ENCODE measurements at places on chromosomes 12 and 14.

DNA sequence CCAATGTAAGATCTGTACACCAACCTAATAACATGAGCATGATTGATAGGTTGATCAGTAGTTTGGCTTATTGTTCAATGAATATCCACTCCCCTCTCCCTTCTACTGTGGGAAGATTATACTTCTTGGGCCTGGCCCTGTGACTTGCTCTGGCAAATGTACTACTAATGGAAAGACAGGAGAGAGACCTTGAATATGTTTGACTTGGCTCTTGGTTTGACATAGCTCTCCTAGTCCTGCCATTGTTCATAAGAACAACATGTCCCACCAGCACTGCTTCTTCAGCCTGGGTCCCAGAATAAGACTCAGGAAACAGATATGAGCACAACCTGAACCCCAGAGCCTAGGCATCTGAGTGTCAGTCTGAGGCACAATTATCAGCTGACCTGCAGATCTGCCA, 112.8 kb upstream of the RESF1 start:
- no peak for DNase-seq

DNA sequence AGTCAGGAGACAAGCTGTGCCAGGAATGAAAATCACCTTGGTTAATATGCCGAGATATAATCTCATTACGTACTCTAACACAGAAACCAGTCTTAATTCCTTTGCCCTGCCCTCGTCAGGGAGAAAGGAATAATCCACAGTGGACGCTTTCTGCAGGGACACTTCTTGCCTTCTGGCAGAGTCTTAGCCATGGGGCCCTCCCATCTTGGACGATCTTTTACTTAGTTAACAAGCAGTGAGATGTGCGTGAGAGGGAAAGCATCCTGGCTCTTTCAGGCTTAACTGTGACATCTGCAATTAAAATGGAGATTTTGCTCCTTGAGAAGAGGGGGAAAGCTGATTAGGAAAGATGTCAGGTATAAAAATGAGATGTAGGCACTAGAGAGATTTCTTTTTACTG, 246.4 kb downstream of the TMEM132C start:
- DNase-seq: no peak

GRCh38 chr12:46373301-46374296, 1.0 kb upstream of the SLC38A2 start:
- DNase-seq: peak; percentile 67

DNA sequence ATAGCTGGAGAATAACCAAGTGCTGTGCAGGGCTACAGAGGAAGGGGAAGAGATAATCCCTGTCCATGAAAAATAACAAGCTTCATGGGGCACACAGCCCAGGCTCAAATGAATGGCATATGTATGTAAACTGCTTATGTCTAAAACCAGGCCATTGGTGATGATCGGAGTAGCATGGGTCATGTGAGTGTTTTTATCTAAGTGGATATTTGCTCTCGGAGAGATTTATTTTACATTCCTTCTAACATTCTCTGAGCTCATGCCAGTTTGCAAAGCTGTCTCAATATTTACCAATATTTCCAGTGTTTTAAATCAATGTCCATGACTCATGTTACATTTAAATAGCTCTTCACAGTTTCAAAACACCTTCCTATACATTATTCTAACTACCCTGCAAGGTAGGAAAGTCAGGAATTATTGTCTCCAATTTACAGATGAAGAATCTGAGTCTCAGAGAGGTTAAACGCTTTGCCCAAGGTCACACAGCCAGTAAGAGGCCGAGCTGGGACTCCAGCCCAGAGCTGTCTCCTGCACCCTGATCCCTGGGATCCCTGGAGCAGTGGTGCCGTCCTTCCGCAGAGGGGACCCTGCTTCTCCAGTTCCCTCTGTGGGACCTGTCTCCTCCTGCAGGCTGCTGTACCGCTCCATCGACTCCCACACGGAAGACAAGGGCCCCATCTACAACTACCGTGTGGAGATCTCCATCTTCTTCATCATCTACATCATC, 186.7 kb upstream of the FKBP4 start:
- DNase-seq: no peak

DNA sequence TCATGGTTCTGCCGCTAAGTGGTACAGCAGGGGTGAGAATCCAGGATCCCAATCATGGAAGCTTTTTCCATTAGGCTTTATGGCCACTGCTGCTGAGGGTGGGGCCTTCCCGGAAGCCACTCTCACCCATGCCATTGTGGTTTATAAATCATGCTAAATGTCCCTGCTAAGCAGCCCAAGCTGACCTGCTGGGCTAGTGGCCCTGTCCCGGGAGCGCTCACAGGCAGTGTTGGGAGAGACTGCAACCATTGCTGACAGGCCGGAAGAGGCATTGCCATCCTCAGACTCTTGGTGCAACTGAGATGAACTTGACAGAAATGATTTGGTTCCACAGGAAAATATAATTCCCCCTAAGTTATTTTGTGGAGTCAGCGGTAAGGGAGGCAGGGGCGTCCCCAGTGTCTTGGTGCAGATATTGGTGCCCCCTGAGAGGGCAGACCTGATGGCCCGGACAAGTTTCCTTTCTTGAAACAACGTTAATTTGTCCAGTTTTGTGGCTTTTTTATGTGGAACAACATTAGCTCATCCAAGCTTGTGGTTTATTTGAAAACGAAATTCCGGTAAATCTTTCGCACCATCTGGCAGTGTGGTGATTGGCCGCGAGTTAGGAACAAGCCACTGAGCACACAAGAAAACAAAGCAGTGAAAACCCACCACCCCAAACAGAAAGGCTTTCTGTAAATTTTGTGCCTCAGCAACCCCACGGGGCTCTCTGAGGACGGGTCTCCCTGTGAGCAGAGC, 82.3 kb downstream of the SSPN start:
- DNase-seq: no peak

DNA sequence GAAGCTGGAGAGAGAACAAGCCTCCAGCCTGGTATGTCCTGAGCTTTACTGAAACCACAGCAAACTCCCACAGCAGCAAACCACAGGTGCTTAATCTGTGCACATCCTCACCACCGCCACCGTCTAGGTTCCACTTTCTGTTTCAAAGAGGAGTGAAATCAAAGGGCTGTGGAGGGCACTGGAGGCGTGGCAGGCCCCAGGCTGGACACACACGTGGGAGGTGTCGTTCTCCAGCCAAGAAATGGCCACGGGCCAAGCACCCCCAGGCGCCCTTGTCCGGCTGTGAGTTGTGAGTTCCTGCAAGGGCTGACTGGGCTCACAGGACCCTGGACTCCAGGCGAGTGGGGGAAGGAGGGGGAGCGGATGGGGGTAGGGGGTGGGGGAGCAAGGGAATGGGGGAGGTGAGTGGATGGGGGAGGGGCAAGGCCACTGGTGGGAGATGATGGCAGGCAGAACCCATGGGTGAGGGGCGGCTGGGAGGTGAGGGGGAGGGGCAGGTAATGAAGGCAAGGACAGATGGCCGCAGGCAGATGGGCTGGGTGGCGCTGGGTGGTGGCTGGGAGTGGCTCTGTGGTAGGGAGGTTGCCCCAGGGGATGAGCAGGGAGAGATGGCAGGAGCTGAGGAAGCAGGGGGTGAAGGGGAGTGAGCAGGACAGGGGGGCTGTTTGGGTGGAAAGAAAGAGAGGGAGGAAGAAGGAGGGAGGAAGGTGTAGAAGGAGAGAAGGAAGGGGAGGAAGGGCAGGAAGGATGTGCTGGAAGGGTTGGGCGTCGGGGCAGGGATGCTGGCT, 86.7 kb downstream of the NCOR2 start:
- no peak for DNase-seq

GRCh38 chr12:19588951-19589350, 149.7 kb downstream of the AEBP2 start:
- no peak for DNase-seq

GRCh38 chr12:131688131-131688844, 22.6 kb upstream of the SFSWAP start:
- DNase-seq: no peak

DNA sequence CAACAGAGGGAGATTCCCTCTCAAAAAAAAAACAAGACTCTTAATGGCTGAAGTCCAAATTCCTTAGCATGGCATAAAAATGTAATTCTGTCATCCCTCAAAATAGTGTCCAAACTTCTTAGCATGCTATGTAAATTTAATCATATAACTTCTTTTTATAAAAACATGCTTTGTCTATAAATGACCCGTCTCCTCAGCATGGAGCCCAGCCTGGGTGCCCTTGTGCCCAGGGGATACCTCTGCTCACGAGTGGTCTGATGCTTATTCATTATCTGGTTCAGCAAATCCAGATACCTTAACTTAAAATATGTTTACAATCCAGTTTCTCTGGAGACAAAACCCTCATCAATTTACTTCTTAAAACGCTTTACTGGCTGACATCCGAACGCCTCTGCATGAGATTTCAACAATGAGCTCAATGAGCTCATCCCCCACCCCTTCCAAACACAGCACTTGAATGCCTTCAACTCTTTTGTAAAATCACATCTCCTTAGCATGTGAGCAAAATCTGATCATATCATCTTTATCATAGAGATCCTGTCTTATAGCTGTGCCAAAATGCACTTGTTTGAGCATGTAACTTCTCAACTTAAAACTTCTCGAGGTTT, 15.7 kb downstream of the RTL1 start:
- DNase-seq: no peak

GRCh38 chr12:119540476-119540875, 53.1 kb upstream of the TMEM233 start:
- no peak for DNase-seq

GRCh38 chr14:35406506-35407305, 2.2 kb upstream of the NFKBIA start:
- DNase-seq: no peak

DNA sequence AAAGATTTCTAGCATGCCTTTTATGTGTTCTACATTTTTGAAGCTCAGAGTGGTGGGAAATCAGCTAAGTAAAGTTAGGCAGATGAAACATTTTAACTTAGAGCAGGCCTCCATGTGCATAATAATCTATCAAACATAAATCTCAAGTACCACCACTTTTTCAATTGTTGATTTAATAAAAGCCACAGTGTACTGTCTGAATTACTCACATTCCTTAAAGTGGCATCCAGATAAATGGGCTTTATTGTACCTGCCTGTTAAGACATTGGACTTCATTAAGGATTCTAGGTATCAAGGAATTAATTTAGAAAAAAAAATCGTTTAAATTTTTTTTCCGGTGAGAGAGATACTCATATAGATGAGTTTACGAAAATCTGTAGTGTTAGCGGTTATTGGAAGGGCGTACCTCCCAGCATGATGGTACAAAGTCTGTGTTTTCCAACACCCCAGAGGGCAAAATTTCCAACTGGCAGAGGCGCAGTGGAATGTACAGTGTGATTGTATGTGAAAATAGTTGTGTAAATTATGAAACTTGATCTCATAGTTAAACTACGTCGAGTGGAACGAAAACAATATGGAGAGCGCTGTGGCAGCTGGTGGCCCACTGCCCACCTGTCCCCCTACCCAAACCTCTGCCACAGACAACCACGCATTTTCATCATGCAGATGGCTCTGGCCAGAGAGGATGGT, 25.0 kb downstream of the ELK3 start:
- DNase-seq: no peak

DNA sequence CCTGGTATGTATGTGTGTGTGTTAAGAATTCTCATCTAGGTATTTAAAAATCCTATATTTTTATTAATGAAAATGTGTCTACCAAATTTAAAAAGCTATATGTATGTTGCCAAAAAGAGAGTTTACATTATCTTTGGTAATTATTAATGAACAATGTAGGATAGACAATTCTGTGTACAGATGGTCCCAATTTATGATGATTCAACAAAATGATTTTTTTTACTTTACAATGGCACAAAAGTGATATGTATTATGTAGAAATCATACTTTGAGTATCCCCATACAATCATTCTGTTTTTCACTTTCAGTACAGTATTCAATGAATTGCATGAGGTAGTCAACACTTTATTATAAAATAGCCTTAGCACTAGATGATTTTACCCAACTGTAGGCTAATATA, 39.4 kb downstream of the IRAK3 start:
- DNase-seq: no peak

DNA sequence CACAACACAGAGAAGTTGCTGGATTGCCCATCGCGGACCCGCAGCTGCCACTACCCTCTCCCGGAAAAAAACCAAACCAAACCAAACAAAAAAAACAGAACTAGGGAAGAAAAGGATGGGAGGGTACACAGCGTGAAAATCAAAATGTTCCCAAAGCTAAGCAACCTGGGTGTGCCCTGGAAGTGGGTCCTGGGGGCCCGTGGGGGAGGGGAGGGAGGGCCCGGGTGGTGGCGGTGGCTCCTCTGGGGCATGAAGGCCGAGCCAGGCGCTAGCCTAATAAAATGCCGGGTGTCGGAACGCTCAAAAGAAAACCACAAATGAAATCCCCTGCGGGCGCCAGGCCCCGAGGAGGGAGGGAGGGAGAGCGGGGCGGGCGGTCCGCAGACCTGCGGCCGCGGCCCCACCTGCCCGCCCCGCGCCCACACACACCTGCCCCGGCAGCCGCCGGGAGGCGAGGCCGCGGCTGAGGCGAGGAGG, 787 bp downstream of the HECTD4 start:
- no peak for DNase-seq

DNA sequence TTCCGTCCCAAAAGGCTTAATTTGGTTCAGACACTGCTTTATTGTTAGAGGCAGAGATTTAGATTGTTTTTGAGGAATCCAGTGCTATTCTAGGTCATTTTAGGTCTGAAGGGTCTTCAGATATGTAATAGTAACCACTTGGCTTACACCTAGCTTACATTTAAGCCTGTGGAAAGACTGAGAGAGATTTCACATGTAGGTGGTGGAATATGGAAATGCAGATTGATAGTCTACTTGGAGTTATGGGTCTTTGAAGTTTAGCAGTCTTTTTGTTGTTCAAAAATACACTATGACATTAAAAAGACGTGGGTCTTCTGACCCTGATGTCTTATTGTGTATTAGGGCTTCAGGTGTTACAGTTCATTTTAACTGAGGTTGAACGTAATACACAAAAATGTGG, 51.4 kb upstream of the CCT2 start:
- DNase-seq: no peak
